ENCODE measurements at places on chromosomes 12 and 14. TPM values are rescaled to one million over a fixed set of nuclear protein-coding genes. Genes with fewer than 3 reads are reported as not detected.

POTEG gene
- not detected for total RNA-seq

CLEC4E gene
- not detected for total RNA-seq

ANO4 gene
- total RNA-seq = 6.2 TPM

RIMBP2 gene
- 1.0 TPM for total RNA-seq

SLC2A14 gene
- 0.09 TPM for total RNA-seq

TNFAIP2 gene
- total RNA-seq = 5.5 TPM

IFNG-AS1 gene
- not detected for total RNA-seq

DNA sequence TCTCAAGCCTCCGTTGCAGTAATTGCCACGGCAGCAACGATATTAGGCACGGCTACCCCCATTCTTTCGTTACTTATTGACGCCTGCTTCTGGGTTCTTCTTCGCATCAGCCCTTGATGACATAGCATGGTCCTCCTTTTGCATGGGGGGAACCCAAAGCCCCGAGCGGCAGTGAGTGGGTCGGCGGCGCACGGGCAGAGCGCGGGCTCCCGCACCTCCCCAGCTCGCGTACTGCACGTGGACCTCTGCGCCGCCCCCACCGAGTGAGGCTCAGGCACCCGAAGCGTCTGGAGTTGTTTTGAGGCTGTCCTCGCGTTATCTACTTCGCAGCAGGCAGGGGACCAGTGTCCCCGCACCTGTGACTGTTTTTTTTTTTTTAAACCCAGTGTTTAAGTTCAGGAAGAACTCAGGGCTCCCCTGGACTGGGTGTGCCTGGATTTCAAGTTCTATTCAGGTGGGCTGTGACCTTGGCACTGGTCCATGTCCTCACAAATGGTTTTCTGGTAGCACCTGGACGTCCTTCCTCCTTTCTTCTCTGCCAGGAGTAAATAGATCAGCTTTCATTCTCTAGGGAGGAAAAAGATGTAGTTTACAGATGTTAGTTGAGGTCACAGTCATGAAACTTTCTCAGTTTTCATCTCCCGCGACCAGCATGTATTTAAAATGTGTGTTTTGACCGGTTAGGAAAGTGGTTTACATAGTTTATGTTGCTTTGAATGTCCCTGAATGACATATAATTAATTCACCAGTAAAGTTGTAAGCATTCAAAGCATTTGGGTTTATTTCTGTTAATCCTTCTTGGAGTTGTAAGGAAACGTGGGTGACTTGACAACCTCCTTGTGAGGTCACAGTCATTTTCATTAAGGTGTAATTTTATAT is 1.4 kb upstream of the FOXN4 start:
- no peak for DNase-seq
- H3K4me3 ChIP-seq = peak overlapping the region; percentile 42
- H3K27me3 ChIP-seq = peaks cover 48% of the 10 kb centered on the region

DNA sequence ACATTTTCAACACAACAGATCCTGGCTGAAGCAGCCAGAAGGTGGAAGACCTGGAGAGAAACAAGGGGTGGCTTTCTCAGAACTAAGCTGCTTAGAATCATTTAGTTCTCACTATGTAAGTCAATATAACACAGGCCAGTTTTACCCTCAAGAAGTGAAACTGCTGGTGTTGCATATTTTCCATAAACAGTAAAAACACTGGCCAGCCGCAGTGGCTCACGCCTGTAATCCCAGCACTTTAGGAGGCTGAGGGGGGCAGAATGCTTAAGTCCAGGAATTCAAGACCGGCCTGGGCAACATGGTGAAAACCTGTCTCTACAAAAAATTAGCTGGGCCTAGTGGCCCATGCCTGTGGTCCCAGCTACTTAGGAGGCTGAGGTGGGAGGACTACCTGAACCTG is 11.6 kb downstream of the STX2 start:
- H3K27ac ChIP-seq = no peak overlapping the region
- no peaks in the 10 kb centered on the region for H3K27me3 ChIP-seq
- peaks cover 18% of the 10 kb centered on the region for H3K36me3 ChIP-seq
- H3K4me1 ChIP-seq = no peaks in the 10 kb centered on the region
- DNase-seq = no peak

DNA sequence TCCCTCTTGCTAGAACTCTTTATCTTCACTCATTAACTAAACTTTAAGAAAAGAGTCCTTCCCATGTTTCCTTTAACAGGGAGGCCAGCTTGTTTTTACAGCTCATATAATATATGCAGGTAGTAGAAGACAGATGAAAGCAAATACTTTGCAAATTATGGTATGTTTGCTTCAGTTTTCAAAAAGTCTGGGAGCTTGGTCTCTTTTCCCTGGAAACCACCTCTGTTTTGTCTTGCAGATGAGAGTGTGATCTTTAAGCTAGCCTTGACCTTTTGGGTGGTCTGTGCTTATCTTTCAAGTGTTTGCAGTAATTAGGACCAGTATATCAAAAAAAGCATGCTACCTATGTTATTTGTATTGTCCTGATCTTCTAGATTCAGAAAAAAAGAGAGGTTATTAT is 62.7 kb downstream of the ERC1 start:
- peaks cover 24% of the 10 kb centered on the region for H3K4me1 ChIP-seq
- no peaks in the 10 kb centered on the region for H3K27me3 ChIP-seq
- H3K27ac ChIP-seq = no peak overlapping the region
- no peaks in the 10 kb centered on the region for H3K36me3 ChIP-seq
- no peak for DNase-seq

- H3K27ac ChIP-seq = no peak overlapping the region
- no peak overlapping the region for H3K4me3 ChIP-seq
- H3K4me1 ChIP-seq = no peaks in the 10 kb centered on the region
- H3K36me3 ChIP-seq = no peaks in the 10 kb centered on the region
- no peak for DNase-seq
Measured at GRCh38 chr12:123083661-123084571, 67.0 kb downstream of the PITPNM2 start.

GRCh38 chr12:61029516-61029915 is 1230.7 kb upstream of the USP15 start:
- no peaks in the 10 kb centered on the region for H3K36me3 ChIP-seq
- H3K4me1 ChIP-seq = no peaks in the 10 kb centered on the region
- no peak overlapping the region for H3K4me3 ChIP-seq
- DNase-seq = no peak
- H3K27me3 ChIP-seq = no peaks in the 10 kb centered on the region

- H3K36me3 ChIP-seq = no peaks in the 10 kb centered on the region
- no peak overlapping the region for H3K4me3 ChIP-seq
- no peaks in the 10 kb centered on the region for H3K27me3 ChIP-seq
- no peaks in the 10 kb centered on the region for H3K4me1 ChIP-seq
Measured at GRCh38 chr14:27605282-27605681, 1007.4 kb upstream of the NOVA1 start.

- H3K4me1 ChIP-seq = no peaks in the 10 kb centered on the region
- no peak overlapping the region for H3K4me3 ChIP-seq
- DNase-seq = no peak
- no peak overlapping the region for H3K27ac ChIP-seq
- H3K27me3 ChIP-seq = peaks cover 6% of the 10 kb centered on the region
Measured at GRCh38 chr14:106826833-106827369, 1300.5 kb downstream of the TMEM121 start.

DNA sequence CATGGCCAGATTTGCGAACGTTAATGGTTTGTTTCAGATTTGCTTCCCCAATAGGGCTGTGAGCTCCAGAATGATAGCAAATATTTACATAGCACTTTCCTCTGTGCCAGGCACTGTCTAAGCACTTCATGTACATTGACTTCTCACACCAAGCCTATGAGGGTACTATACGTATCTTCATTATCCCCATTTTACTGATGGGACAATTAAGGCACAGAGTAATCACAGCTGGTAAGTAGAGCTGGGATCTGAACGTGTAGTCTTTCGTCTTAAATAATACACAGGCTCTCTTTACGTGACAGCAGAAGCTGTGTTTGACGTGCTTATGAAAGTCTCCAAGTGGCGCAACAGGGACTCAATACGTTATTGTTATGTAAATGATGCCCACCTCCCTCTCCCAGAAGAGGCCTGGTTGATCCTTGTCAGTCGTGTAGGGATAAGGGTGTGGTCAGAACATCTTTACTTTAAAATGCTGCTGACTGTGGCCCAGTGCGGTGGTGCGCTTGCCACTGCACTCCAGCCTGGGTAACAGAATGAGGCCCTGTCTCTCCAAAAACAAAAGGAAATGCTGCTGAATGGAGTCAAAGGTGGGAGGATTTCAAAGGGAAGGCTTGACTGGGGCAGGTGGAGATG is 66.3 kb upstream of the TCL1B start:
- no peak for DNase-seq
- no peaks in the 10 kb centered on the region for H3K27me3 ChIP-seq
- no peak overlapping the region for H3K4me3 ChIP-seq

DNA sequence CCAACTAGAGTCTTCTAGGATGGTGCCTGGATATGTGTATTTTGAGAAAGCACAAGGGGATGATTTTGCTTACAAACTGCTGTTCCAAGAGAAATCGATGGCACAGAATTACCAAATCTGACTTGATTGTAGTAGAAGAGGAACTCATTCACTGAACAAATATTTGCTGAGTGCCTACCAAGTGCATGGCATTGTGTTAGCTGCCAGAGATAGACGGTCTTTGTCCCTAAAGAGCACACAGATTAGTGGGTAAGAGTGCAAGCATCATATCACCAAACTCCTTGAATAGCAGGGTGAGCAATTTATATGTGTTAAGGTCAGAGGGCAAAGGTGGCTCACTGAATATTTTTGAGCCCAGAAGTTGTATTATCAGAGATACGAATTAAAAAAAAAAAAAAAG is 3.5 kb upstream of the FOXN3 start:
- no peaks in the 10 kb centered on the region for H3K4me1 ChIP-seq
- DNase-seq = no peak
- no peak overlapping the region for H3K27ac ChIP-seq
- H3K27me3 ChIP-seq = no peaks in the 10 kb centered on the region
- no peaks in the 10 kb centered on the region for H3K36me3 ChIP-seq
- no peak overlapping the region for H3K4me3 ChIP-seq
